ENCODE measurements at places on chromosomes 1 and 21.
A peak's percentile ranks its signal among the peaks of the same experiment; 100 is the strongest.

DNA sequence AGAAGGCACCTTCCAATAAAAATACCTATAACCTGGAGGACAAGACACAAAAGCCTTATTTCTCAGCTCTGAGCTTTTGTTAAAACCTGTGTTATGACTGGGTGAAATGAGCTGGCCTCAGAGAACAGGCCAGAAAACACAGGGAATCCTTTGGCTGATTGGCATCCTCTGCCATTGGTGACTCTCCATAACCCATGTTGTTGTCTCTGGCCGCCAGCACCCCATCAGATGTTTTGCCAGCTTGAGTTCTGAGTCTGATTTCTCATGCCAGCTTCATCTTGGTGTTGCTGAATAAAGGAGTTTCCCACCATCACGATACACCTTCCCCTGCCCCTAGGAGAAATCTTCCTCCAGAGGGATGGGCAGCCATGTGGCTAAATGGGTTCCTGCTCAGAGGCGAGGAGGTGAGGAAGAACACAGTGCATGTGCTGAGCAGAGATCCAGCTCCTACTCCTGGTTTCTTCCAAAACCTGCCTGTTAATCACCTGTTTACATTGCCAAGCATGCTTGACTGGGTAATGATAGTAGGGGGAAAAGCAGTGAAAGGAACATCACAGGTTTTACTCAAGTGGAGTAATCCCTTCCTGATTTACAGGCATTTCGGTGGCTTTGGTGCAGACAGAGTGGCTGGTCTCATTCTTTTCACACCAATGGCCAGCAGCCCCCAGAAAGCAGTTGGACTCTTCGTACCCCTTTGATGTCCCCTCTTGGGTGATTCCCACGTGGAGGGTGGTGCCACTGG, 109.8 kb downstream of the ROR1 start:
- DNase-seq, result no peak

GRCh38 chr1:201731592-201731991, 97.4 kb upstream of the IPO9 start:
- no peak for DNase-seq

- DNase-seq, result no peak
Measured at GRCh38 chr1:202204065-202204464, 10.5 kb downstream of the LGR6 start.

- no peak for DNase-seq
Measured at GRCh38 chr1:183569801-183570200, 20.5 kb downstream of the NCF2 start.

- DNase-seq, result no peak
Measured at GRCh38 chr1:224368409-224368808, 11.7 kb downstream of the CNIH4 start.

- no peak for DNase-seq
Measured at GRCh38 chr1:180227861-180228647, 2.0 kb upstream of the LHX4 start.

- no peak for DNase-seq
Measured at GRCh38 chr1:22064751-22065402, 12.4 kb downstream of the CDC42 start.

GRCh38 chr1:116529681-116530080, 41.1 kb downstream of the CD58 start:
- no peak for DNase-seq

GRCh38 chr1:169163059-169163458, 56.6 kb downstream of the ATP1B1 start:
- DNase-seq, result no peak

GRCh38 chr1:35505911-35506798, 51.0 kb downstream of the KIAA0319L start:
- DNase-seq, result peak; percentile 9

GRCh38 chr1:119409731-119410130, 5.2 kb upstream of the HSD3B2 start:
- DNase-seq, result no peak

- DNase-seq, result no peak
Measured at GRCh38 chr1:27666791-27667254, 5.2 kb downstream of the IFI6 start.

DNA sequence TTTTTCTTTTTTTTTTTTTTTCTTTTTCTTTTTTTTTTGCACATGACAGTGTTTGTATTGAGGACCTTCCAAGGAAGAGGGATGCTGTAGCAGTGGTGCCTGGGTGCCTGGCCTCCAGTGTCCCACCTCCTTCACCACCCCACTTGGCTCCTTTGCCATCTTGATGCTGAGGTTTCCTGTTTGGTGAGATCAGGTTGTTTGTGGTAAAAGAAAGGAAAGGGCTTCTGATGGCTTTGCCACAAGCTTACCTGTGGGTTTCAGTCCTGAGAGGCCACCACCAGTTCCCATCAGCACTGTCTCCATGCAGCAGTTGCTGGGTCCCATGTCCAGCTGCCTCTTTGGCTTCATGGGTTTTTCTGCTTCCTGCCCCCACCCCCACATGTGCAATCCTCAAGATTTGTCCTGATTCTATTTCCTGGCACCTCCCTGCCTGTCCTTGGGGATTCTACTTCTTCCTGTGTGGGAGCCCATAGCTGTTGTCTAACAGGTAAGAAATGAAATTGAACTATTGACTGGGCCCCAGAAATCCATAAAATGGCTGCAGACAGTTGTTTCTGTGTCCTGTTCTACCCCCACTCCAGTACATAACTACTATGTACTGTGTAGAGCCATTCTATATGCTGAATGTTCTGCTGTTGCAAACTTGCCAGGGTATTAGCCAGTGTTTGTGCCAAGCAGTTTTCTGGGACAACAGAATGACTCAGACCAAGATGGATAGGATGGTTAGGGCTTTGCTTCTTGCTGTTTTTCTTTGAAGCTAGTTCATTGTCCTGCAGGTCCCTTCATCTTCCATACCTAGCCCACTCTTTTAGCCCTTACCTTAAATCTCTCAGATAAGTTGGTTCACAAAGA, 4.2 kb upstream of the CCDC28B start:
- no peak for DNase-seq

DNA sequence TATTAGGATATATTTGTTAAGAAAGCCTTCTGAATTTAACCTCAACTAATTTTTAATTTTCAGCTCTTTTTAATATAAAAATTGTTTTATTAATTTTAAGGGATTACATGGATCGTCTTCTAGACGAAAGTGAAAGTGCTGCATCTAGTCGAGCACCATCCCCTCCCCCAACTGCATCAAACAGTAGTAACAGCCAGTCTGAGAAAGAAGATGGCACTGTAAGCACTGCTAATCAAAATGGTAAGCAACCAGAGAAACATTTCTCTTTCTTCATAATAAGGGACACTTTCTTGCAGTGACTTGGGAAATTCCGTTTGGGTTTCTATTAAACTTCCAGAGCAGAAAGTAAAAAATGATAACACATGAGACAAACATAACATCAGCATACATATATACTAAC, 56.9 kb downstream of the MIER1 start:
- DNase-seq, result peak; percentile 44

- no peak for DNase-seq
Measured at GRCh38 chr1:212234431-212235395, 50.5 kb upstream of the PPP2R5A start.

- no peak for DNase-seq
Measured at GRCh38 chr1:180680558-180681144, 48.8 kb downstream of the XPR1 start.
